MCF 10A (cell line): ENCODE measurements at places on chromosomes 5 and 9.

DNA sequence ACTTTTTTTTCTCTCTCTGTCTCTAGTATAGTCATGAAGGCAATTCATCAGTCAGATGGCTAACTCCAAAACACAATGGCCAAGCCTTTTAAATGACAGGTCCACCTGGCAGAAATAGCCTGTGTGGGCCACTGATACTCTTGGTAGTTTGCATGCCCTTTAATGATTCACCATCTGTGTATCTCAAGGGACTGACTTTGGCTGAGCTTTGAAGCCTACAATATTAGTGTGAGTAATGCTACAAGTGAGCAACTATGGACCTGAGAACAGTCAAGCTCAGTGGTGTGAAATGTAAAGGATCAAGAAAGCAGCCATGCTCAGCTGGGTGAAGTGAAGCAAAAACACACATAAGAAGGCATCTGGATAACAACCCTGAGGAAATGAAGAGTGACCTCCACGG, 506.9 kb downstream of the TLE1 start:
- DNase-seq = peak; percentile 34

DNA sequence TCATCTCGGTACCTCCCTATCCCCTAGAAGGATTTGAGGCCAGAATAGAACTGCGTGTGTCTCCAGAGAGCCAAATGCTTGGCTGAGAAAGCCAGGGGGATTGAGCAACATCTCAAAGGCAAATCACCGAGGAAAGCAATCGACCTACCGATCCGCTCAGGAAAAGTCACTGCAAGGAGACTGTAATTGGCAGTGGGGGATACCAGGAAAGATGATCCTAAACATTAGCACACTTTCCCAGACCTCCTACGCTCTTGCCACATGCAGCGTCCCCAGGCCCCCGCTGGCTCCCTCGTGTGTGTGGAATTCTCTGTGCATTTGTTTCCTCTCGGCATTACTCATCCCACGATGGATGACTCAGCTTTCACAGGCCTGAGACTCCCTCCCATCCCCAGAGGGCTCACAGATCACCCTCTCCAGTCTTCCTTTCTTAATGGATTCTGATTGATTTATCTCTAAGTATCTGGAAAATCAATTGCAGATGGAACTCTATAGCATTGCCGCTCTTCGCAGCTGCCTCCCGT, 82.2 kb upstream of the ICE1 start:
- DNase-seq = peak; percentile 97

- no peak for DNase-seq
Observed at GRCh38 chr9:137575364-137575715, 3.4 kb downstream of the DPH7 start.

DNA sequence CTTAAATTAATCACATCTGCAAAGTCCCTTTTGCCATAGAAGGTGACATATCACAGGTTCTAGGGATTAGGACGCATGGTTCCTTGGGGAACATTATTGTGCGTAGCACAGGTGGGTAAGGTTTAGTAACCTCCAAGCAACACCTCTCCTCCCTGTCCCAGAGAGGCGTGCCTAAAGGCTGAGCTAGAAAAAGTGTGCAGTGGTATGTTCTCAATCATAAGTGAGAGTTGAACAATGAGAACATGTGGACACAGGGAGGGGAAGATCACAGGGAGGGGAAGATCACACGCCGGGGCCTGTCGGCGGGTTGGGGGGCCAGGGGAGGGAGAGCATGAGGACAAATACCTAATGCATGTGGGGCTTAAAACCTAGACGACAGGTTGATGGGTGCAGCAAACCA, 14.9 kb downstream of the DAB2IP start:
- no peak for DNase-seq

DNA sequence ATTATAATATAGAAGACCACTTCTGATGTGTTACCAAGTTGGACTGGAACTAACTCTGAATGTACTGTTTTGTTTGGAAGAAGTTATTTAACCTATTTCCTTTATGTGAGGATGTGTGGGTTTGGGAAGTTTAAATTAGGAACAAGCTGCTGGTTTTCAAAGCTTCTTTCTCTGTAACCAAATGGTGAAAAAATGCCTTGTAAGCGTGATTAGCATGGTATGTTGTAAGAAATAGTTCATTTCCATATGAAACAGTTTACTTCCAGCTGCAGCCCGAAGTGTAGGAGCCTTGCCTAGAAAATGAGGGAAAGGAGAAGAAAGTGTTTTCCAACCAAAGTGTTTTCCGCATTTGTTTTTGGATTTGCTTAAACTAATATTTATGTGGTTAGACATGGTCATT, 36.0 kb downstream of the TTC1 start:
- no peak for DNase-seq

DNA sequence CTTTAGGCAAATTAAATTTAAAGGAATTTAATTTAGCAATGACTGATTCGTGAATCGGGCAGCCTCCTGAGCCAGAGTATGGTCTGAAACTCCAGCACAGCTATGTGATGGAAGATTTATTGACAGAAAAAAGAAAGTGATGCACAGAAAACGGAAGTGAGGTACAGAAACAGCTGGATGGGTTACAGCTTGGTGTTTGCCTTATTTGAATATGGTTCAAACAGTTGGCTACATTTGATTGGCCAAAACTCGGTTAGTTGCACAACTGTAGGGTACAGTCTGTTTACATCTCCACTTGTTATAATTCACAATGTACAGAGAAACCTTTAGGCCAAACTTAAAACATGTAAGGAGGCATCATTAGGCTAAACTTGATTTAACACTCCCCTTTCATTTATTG, 1716.1 kb upstream of the C9orf72 start:
- DNase-seq = no peak

- DNase-seq = peak; percentile 45
Observed at GRCh38 chr9:88197781-88198340, 59.6 kb upstream of the SPATA31C2 start.

GRCh38 chr9:69905851-69906250, 85.2 kb downstream of the CFAP95 start:
- no peak for DNase-seq

- DNase-seq = no peak
Observed at GRCh38 chr9:69805962-69806515, 14.6 kb upstream of the CFAP95 start.

DNA sequence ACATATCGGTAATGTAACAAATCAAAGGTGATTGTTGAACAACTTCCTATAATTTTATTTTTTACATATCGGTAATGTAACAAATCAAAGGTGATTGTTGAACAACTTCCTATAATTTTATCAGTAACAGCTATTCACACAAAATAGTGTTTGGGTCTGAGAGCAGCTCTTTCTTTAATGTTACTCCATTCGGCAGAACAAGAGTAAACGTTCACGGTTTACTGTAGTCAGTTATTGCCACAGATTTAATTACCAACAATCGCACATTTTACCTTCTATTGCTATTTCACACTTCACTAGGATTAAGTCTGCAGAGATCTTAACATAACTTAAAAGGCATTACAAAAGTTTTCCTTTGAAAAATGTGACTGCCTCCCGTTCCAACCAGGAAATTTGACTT, 6.4 kb downstream of the GNAQ start:
- DNase-seq = no peak

GRCh38 chr9:121976751-121977150, 116.4 kb downstream of the TTLL11 start:
- no peak for DNase-seq

- no peak for DNase-seq
Observed at GRCh38 chr9:89716559-89716958, 111.7 kb downstream of the GADD45G start.

- peak; percentile 30 for DNase-seq
Observed at GRCh38 chr5:172658961-172659501, 18.0 kb downstream of the NEURL1B start.

DNA sequence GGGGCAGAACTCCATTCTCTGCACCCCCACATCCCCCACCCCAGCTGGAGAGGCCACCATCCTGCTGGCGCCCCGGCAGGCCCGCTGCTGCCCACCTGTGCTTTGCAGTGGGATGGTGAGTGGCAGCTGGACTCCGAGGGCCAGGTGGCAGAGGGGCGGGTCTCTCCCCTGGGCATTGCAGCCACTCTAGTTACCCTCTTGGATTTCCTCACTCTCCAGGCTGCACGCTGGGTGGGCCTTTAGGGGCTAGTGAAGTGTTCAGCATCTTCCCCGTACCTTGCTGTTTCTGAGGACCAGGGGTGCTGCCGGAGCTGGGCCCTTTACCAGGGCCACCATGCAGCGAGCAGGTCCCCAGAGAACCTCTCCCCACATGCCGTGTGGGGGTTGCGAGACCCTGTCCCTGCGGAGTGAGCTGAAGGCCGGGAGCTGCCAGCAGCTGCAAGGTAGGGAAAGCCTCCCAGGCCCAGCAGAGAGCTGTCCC, 88.4 kb upstream of the SH3PXD2B start:
- DNase-seq = no peak
